ENCODE measurements at places on chromosomes 5 and 9. TPM values are rescaled to one million over a fixed set of nuclear protein-coding genes. Genes with fewer than 3 reads are reported as not detected.

Gene AGTPBP1
- total RNA-seq = 20.3 TPM

Gene PCA3
- not detected for total RNA-seq

Gene EHMT1
- 41.8 TPM for total RNA-seq

Gene SETX
- total RNA-seq = 85.0 TPM

Gene KIF20A
- total RNA-seq = 1.3 TPM

Gene FGF1
- 1.2 TPM for total RNA-seq

Gene SLCO4C1
- 0.09 TPM for total RNA-seq

Gene SLC23A1
- total RNA-seq = not detected

- no peak for DNase-seq
Observed at GRCh38 chr5:173217626-173218397, 17.2 kb downstream of the NKX2-5 start.

GRCh38 chr5:59799668-59800346 lies 93.7 kb downstream of the PDE4D start:
- DNase-seq = peak; percentile 68

- DNase-seq = peak; percentile 89
Observed at GRCh38 chr5:134224888-134225779, 739 bp downstream of the PPP2CA start.

GRCh38 chr9:77988630-77989029 lies 43.0 kb downstream of the GNAQ start:
- no peak for DNase-seq

DNA sequence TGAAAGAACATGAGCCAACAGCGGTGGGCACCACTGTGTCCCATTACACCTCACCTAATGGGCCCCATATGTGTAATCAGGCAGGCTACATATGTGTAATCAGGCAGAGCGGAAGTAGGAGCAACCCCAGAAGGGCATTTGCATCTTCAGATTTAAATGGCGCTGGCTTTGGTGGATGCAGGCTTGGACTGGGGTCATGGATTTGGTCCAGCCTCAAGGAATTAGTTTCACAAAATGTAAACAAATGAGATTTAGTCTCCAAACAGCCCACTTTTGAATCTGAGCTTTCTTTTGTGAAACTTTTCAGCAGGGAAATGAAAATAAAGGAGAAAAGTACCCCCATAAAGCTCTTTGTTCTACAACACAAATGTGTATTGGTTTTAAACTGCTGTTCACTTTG lies 161.3 kb downstream of the LPAR1 start:
- no peak for DNase-seq

DNA sequence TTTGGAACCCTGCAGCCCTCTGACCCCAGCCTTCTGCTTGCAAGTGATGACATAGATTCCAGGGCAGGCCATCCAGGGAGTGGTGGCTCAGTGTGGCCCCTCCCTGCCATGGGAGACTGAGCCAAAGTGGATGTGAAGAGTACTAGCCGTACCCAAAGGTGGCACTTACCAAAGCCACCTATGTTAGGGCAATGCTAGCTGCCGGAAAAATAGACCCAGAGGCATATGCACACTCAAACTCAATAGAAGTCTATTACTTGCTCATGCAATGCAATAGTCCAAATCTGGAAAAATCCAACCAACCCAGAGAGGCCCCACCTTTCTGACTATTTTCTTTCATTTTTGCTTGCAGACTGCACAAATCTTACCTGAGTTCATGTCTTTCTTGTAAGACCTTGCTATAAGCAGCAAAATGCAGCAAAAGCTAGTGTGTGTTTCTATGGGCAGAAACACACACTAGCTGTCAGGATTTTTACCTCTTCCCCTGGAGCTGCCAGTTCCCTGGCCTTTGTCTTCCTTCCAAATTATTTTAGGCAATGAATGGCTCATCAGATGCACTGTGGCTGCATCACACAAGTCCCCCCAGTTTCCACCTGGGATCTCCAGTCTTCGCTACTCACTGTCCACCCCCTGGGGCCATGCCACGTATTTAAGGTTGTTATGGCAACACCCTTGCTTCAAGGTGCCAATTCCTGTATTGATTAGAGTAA lies 74.0 kb downstream of the HRH2 start:
- DNase-seq = no peak

- no peak for DNase-seq
Observed at GRCh38 chr5:177529247-177530203, 12.8 kb upstream of the DDX41 start.

DNA sequence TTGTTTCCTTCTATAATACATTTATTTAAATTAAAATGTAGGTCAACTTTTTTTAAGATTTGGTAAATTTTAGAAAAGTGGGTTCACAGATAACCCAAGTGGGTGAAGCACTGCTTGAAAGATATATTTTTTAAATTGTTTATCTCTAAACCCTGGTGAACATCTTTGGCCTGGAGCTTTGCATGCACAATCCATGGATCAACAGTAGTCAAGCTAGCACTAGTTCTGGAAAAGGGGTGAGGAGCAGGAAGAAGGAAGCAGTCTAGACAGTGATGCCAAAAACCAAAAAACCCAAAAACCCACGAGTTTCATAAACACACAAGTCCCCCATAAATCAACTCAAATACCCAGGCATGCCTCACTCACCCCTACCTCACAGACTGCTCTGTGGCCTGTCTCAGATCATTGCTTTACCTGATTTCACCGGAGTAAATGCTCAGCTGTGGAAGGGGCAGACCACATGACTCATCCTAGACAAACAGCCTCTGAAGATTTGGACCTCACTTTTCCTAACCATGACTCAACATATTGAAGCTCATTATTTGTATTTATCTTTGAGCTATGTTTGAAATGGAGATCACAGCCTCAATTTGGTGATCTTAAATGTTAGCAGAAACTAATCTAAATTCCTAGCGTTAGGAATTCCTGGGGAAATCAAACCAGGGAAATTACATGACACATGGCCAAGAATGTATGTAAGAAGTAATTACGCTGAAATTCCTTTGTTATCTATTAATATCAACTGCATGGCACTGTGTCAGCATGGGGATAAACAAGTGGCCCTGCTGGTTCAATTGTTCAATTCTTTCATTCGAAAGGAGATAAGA lies 149.6 kb downstream of the ZNF608 start:
- DNase-seq = peak; percentile 82

DNA sequence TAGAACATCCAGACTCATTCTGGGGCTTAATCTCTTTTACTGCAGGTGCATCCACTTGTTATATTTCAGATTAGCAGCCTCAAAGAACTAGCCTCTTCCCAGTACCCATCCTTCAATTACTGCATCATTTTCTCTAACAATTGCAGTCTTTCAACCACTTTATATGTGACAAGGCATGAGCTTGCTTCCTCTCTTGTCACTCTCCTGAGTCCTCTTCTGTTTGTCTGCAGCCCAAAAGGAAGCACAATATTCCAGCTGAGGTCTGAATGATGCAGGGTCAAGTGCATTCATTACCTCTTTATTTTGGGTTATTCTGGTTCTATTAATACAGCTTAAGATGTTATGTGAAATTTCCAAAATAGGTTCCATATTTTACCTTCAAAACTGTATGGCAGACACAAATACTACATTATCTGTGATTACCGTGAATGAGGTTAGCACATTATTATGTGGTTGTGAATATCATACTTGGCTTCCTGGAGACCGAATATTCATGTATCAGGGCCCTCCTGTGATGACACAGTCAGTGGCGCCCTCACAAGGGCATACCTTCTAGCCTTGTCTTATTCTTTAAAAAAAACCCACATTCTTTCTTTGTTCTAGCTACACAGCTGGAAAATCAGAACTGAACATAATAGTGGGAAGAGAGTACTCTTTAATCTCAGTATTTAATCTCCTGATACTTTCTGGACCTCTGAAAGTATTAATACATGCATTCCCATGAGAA lies 323.8 kb downstream of the PDE4D start:
- no peak for DNase-seq

- no peak for DNase-seq
Observed at GRCh38 chr9:93456504-93456903, 3.1 kb upstream of the FAM120AOS start.

DNA sequence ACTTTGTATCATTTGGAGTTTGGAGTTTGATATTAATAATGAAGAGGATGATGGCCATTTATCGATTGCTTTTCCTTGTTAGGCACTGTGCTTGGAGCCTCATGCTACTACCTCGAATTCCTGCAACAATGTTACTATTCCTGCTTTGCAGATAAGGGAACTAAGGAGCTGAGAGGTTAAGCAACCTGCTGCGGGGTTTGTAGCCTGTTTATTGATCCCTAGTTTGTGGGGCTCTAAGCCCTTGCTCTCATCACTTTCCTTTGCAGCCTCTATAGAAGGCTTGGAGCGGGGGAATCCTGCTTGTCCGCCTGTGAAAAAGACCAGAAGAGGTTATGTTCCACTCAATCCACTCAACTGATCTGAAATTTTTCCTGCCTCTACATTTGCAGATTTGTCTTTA lies 15.8 kb downstream of the ARHGEF28 start:
- no peak for DNase-seq

GRCh38 chr9:137114220-137114612 lies 317 bp downstream of the DPP7 start:
- DNase-seq = no peak

DNA sequence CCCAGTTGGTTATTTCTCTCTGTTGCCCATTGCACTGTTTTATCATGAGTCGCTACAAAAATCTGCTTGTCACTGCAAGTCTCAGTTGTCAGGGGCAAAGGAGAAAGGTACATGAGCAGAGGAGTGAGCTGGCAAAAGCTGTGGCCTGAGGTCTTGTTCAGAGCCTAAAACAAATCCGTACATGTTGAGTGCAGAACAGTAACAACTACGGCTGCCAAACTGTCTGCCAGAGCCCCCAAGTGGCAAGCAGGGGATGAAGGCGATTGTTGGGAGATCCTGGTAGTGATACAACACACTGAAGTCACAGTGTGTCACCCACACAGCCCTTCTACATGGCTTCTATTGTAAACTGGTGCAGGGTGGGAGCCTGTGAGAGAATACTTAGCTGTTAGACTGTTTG lies 50.9 kb downstream of the BRINP1 start:
- DNase-seq = no peak

- DNase-seq = no peak
Observed at GRCh38 chr5:95954716-95955115, 6.9 kb downstream of the ELL2 start.

DNA sequence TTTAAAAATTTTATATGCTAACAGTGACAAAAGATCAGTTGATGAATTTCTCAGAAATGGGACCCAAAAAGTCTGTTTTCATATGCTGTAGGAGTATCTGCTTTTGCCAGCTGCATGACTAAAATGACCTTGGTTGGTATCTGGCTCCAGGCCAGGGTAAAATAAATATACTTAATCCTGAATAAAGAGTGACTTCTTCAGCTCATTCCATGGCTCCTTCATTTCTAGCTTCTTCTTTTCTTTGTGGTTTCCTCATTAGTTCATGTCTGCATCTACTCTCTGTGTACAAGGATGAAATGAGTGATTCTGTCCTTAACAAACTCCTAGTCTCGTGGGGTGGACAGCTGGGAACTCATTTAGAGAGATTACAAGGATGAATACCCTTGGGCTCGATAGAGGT lies 36.0 kb downstream of the RCL1 start:
- DNase-seq = peak; percentile 50

GRCh38 chr5:88885002-88885401 lies 2.0 kb upstream of the MEF2C start:
- DNase-seq = peak; percentile 21

GRCh38 chr9:121354762-121355161 lies 15.3 kb downstream of the STOM start:
- DNase-seq = no peak

DNA sequence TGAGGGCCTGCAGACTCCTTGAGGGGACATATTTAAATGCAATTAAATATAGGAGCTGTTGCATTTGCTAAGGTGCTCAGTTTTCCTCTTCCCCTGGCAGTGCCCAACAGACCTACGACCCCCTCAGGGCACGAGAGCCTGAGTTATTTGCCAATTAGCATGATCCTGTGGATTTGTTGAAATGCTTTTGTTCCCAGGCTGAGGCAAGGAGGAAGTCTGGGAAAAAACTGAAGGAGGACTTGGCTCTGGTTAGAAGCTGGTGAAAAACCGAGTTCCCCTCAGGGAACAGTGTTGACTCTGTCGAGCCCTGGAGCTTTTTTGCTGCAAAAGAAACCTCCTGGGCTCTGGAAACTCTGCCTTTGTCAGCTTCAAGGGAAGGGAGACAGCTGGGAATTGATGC lies 103.6 kb upstream of the SHB start:
- no peak for DNase-seq

DNA sequence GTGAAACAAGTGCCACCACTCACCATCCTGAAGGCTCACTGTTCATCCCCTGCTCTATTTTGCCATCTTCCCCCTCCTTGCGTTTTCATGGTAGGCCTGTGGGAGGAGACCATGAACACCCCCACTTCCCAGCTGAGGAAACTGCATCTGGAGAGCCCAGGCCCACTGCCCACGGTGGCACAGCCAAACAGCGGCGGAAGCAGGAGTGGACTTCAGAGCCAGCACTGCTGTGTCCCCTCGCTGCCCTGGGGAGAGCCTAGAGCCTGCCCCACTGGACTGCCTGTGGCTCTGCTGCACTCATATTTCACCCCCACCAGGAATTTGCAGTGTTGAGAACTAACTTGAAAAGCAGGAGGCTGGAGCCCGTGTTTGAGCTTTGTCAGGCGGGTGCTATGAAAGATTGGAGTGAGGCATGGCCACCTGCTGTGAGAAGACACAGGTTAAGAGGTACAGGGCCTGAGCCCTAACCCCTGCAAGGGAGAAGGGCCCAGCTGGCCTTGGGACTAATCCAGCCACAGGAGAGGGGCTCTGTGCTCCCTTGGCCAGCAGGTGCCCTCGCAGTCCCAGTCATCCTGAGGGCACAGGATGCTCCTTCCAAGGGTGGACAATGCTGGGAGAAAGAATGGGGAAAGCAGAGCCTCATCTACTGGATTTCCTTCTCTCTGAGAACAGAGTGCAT lies 79.0 kb downstream of the MACROH2A1 start:
- DNase-seq = no peak

DNA sequence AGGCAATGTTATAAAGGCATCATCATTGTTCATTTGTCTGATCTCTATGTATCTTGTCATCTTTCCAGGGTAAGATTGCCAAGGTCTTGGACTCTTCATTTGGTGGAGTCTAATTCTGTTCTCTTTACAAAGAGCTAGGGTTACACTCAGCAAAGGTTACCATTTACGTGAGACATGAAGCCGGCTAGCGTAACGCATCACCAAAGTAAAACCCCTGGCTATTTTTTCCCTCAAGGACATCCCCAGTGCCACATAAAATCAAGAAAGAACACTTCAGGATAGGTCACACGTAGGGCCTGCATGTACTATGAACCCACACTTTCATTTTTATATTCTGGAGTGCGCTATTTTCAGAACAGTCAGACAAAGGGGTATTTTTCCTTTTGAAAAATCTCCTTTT lies 20.0 kb upstream of the MYOT start:
- DNase-seq = no peak
